ENCODE measurements at places on chromosomes 1 and 21.

DNA sequence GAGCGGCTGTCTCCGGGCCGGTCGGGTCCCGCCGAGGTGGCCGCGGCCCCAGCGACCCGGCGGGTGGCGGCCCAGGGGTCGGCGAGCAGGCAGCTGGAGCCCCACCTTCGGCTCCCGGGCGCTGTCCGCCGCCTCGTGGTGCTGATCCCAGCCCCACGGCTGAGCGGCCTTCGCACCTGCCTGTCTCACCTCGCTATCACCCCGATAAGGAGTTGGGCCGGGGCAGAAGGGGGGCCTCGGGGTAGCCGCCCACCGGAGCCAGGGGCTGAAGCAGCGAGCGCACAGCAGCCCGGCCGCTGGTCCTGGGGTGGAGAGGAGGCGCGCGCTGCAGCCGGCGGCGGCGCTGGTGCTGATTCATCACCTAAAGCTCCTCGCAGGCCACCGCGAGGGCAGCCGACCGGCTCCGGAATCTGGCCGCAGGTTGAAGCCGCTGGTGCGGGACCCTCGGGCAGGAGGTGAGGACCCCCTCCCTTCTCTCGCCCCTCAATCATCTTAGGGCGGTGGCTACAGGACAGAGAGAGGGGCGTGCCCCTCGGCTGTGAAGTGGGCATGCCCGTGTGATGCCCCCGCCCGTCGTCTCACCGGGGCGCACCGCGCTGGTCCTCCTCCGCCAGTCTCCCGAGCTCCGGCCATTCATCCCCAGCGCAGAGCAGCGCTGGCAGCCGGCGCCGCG is 575 bp downstream of the TRIM67 start:
- DNase-seq = peak; percentile 6

DNA sequence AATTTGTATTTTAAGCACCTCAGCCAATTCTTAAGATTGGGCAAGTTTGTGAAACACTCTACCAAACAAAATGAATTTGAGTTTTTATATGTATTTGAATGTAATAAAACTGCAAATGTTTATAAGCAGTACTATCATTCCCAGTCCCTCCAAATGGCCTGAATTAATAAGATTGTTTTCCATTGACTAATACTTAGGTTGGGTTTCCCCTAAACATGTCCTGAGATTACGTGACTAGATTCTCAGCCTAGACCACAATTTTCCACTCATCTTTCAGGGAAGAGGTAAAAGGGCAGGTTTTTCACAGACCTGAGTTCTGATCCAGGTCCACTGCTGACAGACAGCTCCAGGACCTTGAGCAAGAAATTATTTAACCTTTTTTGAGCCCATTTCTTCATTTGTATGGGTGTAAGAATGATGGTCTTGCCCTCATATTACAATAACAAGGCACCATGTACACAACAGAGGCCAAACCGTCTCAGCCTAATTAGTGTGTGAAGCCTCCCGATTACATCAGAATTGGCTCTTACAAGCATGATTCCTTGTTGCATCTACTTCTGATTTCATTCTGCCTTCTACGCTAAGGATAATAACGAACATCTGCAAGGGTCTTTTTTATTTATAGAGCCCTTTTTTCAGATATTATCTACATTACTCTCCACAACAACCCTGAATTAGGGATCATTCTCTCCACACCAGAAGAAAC is 51.2 kb downstream of the BEND5 start:
- DNase-seq = no peak

GRCh38 chr1:86648255-86648654 is 56.1 kb upstream of the SH3GLB1 start:
- DNase-seq = no peak

DNA sequence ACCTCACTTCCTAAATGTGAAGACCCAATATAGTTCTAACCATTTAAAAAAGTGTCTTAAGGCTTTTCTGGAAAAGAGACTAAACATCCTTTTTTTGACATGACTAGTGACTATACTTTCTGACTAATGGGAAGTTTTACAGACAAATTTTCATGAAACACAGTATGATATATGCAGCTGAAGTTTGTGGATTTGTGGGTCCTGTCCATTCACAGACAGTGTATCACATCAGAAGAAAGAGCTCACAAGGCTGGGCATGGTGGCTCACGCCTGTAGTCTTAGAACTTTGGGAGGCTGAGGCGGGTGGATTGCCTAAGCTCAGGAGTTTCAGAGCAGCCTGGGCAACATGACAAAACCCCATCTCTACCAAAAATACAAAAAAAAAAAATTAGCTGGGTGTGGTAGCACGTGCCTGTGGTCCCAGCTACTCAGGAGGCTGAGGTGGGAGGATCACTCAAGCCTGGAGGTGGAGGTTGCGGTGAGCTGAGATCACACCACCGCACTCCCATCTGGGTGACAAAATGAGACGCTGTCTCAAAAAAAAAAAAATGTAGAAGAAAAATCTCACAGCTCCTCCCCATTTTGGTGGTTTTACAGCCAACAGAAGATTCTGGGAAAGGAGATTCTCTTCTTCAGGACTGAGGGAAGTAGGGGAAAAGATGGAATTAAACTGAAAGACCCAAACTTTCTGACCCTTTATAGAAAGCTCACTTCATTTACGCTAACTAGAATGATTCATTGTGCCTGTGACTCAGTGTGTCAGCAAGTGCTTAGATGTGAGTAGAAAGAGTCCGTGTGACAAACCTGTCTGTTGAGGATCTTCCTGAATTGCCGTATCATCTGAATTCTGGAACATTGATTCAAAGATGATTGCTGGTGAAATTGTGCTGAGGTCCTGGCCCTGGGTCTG is 15.2 kb upstream of the YRDC start:
- no peak for DNase-seq

DNA sequence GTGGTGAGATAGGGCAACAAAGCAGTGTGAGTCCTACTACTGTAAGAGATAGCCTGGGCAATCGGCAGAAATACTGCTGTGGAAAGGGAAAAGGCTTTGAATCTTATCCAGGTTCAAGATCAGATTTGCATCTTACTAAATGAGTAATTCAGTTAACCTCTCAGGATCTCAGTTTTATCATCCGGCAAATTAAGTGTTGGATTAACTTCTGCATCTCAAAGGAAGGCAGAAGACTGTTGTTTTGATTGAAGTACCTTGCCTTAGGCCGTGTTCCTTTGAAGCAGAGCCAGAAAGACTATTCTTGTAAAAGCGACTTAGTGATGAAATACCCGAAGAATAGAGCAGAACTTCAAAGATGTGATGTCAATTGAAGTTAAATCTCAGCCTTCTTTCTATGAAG is 612.9 kb upstream of the USP24 start:
- DNase-seq = no peak

DNA sequence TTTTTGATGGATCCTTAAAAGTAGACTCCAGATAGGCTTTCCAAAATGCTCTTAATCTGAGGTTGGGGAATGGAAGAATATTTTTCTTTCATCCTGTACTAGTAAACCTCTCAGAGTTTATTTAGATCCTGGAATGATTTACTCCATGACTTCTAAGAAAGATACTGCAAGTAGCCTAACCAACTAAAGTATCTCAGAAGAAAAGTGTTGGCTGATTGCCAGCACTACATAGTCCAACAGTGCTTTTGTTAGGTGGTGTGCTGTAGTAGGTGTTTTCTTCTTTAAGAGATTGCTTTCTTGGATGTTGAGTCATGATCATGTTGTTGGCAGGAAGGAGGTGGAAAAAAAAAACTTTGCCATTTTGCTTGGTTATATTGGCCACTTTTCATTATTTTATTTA is 119.8 kb downstream of the OSBPL9 start:
- DNase-seq = no peak

DNA sequence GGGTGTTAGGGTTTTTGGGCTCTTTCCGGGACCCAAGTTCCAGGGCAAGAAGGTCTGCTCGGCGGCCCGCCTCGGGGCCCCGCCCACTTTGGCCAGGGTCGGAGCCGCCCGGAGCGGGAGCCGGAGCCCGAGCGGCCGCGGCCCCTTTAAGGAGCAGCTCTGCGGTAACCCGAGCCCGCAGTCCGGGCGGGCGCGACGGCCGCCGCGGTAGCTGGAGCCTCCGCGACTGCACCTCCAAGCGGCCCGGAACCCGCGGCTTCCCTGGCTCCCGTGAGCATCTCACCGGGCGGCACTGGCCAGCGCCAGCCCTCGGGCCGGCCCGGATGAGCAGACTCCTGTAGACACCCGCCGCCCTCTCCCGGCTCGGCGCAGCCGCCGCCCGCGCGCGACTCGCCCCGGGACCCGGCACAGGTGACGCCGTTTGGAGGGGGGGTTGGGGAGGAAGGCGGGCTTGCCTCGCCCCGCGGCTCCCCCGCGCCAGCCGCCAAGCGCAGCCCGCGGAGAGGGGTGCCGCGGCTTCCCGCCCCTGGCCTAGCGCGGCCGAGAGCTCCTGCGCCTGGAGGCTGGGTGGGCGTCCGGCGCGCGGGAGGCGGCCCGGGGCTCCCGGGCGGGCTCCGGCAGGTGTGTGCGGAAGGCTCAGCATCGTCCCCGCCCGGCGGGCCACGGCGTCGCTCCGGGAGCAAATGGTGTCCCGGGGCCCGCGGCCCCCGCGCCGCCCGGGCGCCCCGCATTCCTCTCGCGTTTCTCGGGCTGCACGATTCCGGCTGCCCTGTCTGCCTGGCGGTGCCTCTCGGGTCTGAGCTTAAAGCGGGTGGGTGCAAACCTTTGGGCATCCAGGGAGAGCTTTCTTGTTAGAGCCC is at the start of gene TLCD4:
TSS of gene TLCD4 (plus strand) at position 149 of the 860 bp plus-strand sequence. CDS start 26,547 bp downstream, outside the sequence.
- peak; percentile 13 for DNase-seq

- DNase-seq = no peak
Observed at GRCh38 chr1:39331647-39332046, 127.2 kb downstream of the MACF1 start.

- no peak for DNase-seq
Observed at GRCh38 chr1:96723377-96723776, 1.8 kb downstream of the PTBP2 start.

DNA sequence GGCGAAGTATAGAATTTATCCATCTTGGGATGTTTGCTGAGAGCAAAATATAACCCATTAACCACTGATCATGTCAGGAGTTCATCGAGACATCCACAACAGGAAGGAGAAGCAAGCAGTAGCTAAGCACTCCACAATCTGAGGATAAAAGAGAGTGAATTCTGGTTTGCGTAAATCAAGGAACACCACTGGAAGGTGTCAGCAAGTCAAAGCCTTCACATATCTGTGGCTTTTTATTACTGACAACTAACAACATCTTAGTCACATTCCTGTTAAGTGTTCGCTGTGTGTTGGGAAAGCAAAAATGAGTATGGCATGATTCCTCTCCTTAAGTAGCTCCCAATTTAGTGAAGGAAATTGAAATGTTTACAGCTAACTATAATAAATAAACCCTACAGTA is 44.5 kb upstream of the DARS2 start:
- no peak for DNase-seq

DNA sequence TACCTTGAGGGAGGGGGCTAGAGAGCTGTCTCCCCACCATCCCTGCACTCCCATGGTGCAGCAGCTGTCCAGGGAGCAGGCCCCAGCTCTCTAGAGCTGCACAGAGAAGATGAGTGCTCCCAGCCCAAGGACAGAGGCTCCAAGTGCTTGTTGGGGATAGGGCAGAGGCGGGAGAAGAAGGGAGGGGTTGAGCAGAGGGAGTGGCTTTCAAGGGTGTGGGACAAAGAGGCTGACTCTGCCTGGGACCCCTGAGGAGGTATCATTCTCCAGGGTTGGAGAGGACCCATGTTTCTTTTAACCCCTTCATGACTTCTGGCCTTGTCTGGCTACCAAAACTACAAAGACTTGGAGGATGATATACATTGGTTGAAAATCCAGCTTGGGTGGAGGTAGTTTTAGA is 14.6 kb downstream of the FOXD2 start:
- no peak for DNase-seq

DNA sequence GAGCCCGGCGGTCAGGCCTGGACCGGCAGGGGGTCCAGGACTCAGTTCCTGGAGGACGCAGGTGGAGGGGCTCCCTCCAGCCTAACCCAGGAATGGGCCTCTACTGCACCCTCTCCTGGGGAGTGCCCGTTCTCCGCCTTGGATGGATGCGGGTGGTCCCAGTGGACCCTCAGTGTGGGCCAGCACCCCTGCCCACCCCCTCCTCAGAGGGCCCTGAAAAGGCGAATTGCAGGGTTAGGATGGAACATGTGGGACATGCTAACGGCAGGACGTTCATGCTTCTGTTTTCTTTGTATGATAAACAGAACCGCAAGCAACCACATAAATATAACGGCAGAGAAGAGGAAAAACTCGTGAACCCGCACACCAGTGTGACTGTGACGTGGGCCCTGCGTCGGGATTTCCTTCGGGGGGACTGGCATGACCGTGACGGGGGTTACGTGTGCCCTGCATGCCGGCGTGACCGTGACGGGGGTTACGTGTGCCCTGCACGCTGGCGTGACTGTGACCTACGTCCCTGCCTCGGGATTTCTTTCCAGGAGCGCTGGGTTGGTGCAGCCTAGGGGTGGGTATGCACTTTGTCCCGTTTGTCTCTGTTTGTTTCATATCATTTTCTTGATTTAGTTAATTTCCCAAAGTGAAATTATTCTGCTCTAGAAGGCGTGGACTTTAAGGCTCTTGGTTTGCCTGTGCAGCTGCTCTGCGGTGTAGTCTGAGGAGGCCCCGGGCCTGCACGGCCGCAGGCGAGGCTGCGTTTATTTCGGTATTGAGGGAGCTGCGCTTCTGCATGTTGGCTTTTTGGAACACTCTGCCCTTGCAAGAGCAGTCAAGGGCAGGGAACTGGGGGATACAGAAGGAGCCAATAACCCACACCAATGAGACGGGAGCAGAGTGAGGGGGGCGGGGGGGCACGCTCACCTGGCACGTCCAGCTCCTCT is 3.1 kb downstream of the FTCD start:
- DNase-seq = no peak

DNA sequence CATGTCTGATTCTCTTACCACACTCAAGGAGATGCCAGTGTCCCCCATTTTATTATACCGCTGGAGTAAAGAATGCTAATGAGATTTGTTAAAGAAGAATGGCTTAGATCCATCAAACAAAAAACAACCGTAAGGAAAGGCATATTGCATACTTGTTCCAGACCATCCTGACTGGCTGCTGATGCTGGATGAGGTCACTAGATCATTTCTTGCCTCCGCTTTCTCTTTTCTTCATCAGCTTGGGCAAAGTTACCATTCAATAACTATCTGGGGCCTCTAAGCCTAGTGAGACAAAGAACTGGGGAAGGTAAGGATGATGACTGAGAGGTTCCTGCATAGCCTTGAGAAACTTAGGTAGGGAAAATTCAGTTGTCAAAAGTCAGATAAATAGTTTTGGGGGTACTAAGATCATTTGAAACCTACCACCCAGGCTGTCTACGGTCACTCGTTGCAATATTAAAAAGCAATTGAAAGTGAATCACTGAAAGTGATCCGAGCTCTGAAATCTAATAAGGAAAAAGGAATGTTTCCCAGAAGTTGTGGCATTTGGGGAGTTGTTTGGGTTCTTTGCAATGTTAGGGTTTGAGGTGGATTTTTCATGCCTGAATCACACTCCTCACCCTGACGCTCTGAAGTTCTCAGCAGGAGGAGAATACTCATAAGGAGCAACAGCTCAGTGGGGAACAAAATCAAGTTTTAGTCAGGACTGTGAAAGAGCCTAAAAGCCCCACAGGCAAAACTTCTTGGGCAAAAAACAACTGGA is 176.8 kb downstream of the HHIPL2 start:
- no peak for DNase-seq

- DNase-seq = no peak
Observed at GRCh38 chr1:3405491-3405890, 49.0 kb upstream of the ARHGEF16 start.

Data from T follicular helper cell (primary cell).